ENCODE measurements at places on chromosomes 11 and 22.

DNA sequence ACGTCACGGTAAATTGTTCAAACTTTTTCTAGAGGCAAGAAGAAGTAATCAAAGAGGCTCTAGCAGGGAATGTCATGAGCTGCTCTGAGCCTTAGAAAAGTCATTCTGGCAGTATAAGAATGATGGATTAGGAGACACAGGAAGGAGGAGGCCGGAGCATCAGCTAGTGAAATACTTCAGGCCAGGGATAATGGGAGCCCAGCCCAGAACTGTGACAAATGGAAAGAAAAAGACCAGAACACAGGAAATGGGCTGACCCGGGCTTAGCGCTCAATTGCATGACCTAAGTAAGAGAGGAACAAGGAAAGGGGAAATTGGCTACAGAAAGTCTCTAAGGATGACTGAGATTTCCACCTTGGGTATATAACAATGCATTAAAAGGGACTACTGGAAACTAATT is 108.6 kb downstream of the LARGE1 start:
- H3K4me3 ChIP-seq = no peak overlapping the region
- peaks cover 2% of the 10 kb centered on the region for H3K36me3 ChIP-seq
- H3K27me3 ChIP-seq = no peaks in the 10 kb centered on the region

DNA sequence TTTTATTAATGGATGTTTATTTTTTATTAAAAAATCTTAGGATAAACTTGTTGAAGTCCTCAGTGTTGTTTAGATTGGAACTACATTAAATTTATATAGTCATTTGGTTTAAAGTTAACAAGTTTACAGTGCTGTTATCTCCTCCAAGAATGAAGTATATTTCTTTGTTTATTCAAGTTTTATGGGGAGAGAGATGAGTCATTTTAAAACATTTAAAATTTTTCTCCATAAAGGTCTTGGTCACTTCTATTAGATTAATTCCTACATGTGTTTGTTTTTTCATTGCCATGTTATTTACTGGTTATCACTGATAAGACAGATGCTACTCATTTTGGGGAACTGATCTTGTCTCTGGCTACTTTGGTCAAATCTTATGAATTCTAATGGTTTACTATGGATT is 429.6 kb downstream of the METTL15 start:
- H3K36me3 ChIP-seq = no peaks in the 10 kb centered on the region
- no peak for DNase-seq
- no peaks in the 10 kb centered on the region for H3K4me1 ChIP-seq
- no peak overlapping the region for H3K27ac ChIP-seq
- no peak overlapping the region for H3K4me3 ChIP-seq

DNA sequence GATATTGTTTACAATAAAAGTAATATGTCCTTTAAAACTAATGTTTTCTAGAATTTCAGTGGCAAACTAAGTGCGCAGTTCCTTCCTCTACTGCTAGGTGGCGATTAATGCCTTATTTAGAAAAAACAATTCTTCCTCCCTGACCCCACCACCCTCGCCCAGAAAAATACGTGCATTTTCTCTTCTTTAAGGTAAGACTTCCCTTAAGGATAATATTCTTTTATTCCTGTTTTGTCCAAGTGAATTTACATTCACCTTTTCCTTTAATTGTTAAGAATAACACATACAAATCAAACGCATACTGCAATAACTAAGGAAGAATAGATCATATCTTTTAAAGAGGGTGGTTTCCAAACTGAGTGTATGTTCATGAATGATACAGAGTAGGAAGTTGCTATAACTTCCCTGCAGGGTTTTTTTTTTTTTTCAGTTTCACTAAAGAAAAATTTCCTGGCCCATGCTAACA is 17.0 kb upstream of the PSMA1 start:
- DNase-seq = peak; percentile 26
- peaks cover 3% of the 10 kb centered on the region for H3K4me1 ChIP-seq
- peak overlapping the region; percentile 73 for H3K27ac ChIP-seq
- H3K27me3 ChIP-seq = no peaks in the 10 kb centered on the region

DNA sequence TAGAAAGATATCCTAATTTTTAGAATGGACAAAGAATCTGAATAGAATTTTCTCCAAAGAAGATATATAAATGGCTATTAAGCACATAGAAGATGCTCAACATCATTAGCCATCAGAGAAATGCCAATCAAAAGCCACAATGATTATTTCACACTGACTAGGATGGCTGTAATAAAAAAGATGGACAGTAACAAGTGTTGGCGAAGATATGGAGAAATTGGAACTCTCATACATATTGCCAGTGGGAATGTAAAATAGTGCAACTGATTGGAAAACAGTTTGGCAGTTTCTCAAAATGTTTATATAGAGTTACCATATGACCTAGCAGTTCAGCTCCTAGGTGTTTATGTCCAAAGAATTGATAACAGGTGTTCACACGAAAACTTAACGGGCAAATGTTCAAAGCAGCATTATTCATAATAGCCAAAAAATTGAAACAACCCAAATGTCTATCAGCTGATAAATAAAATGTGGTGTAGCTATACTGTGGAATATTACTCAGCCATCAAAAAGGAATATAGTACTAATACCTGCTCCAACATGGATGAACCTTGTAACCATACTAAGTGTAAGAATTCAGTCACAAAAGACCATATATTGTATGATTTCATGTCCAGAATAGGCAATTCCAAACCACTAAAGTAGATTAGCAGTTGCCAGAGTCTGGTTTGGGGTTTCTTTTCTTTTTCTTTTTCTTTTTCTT is 29.7 kb downstream of the ART5 start:
- peaks cover 12% of the 10 kb centered on the region for H3K4me1 ChIP-seq
- peaks cover 6% of the 10 kb centered on the region for H3K27me3 ChIP-seq
- H3K27ac ChIP-seq = no peak overlapping the region

DNA sequence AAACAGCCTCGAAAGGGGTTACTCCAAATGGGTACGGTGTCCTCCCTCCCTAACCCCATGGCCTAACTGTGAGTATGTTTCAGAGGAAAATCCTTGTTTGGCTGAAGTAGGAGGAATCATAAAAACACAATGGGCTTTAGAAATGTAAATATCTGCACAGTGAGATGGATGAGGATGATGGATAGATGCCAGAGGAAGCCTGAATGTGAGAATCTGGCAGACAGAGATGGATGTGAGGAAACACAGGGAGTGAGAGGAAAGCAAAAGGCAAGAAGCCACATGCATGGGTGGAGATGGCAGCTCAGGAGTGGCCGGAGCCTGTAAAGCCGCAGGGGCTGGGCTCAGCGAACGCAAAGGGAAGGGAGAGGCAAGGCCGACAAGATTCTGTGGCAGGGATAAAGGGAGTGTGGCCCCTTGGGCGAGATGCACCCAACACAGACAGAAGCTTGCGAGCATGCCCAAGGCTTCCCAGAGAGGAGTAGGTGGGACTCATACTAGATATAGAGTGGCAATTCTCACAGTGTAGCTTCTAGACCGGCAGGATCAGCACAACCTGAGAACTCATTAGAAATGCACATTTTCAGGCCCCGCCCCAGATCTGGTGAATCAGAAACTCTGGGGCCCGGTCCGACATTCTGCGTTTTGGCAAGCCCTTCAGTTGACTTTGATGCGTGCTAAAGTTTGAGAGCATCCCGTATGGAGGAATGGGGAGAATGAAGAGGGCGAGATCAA is 237.3 kb upstream of the CADM1 start:
- no peak for DNase-seq
- H3K36me3 ChIP-seq = no peaks in the 10 kb centered on the region
- H3K27ac ChIP-seq = no peak overlapping the region
- H3K27me3 ChIP-seq = peaks cover 3% of the 10 kb centered on the region

DNA sequence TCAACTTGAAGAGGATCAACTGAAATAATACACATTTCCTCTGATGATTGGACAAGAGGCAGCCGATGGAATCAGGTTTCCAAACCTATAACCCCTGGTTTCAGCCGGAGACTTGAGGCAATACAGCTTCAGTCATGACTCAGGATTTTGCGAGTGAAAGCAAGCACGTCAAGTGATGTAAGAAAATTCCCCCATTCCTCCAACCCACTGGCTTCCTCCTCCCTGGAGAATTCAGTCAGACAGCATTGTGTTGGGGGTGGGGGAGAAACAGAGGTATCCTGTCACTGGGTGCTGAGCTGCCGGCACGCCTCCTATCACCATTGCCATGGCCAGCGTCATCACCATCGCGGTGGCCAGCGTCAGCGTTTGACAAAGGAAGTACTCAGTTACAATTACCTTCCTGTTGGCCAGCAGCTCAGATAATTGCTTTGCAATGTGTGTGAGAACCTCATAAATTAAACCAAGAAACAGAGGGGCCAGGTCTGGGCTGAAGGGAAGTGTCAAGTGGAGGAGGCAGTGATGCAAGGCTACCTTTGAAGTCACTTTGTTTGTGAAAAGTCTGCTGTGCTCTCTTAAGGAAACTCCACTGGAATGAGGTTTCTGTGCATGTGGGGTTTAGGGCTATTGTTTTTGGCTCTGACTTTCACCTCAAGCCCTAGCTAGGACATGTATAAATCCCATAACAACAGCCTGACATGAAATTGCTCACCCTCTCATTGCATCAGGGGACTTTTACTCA is 50.2 kb downstream of the LIF start:
- peaks cover 30% of the 10 kb centered on the region for H3K4me1 ChIP-seq
- no peak for DNase-seq
- H3K36me3 ChIP-seq = no peaks in the 10 kb centered on the region
- H3K4me3 ChIP-seq = peak overlapping the region; percentile 14
- H3K27ac ChIP-seq = no peak overlapping the region
- H3K27me3 ChIP-seq = peaks cover 2% of the 10 kb centered on the region

- H3K4me1 ChIP-seq = peaks cover 2% of the 10 kb centered on the region
- H3K4me3 ChIP-seq = no peak overlapping the region
- peaks cover 24% of the 10 kb centered on the region for H3K36me3 ChIP-seq
- DNase-seq = no peak
- H3K27me3 ChIP-seq = no peaks in the 10 kb centered on the region
Measured at GRCh38 chr22:31537019-31537535, 40.7 kb downstream of the SFI1 start.

- H3K4me1 ChIP-seq = no peaks in the 10 kb centered on the region
- DNase-seq = peak; percentile 1
- H3K4me3 ChIP-seq = no peak overlapping the region
- no peak overlapping the region for H3K27ac ChIP-seq
- peaks cover 2% of the 10 kb centered on the region for H3K27me3 ChIP-seq
Measured at GRCh38 chr11:109697140-109697843, 275.3 kb downstream of the C11orf87 start.

DNA sequence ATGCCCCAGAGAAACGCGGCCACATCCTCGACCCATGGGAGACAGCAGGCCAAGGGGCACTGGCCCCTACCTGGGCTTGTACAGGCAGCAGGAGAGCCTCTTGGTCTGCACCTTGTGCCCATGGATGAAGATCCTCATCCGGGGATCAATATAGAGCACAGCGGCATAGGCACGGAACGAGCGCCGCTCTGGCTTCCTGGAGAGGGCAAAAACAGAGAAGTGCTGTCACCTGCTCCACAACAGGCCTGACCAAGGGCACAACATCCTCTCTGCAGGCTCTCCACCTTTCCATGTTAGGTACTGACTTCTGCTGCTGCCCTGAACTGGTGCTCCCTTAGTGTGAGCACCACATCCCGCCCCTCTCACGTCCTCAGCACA is 27.2 kb downstream of the MORC2 start:
- no peaks in the 10 kb centered on the region for H3K4me1 ChIP-seq
- H3K4me3 ChIP-seq = no peak overlapping the region
- DNase-seq = no peak
- H3K27ac ChIP-seq = no peak overlapping the region
- no peaks in the 10 kb centered on the region for H3K27me3 ChIP-seq

GRCh38 chr11:119078675-119079420 is 5.8 kb upstream of the HMBS start:
- no peak overlapping the region for H3K27ac ChIP-seq
- peaks cover 26% of the 10 kb centered on the region for H3K36me3 ChIP-seq
- no peak for DNase-seq
- no peaks in the 10 kb centered on the region for H3K4me1 ChIP-seq
- no peak overlapping the region for H3K4me3 ChIP-seq
- H3K27me3 ChIP-seq = no peaks in the 10 kb centered on the region

GRCh38 chr11:34972892-34973291 is 56.5 kb downstream of the PDHX start:
- H3K36me3 ChIP-seq = peaks cover 45% of the 10 kb centered on the region
- DNase-seq = no peak
- no peak overlapping the region for H3K27ac ChIP-seq
- no peaks in the 10 kb centered on the region for H3K4me1 ChIP-seq
- no peak overlapping the region for H3K4me3 ChIP-seq

Measured in memory B cell (primary cell).